SHP77 (cell line): ENCODE measurements at places on chromosomes 2 and 18.

DNA sequence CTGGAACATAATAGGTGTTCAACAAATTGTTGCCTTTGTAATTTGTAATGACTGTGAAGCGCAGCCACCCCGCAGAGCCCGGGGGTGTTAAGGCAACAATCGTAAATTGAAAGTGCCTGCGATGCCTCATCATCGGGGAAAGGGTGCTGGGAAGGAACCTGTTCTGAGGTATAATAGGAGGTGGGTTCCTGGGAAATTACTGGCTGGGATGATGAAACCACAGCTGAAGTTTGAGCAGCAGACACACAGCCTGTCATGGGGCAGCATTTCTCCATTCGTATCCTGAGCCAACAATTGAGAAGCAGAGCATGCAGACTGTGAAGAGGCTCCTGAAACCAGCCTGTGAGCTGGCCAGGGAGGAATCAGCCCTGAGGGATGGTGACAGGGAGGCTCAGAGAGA lies 404.0 kb upstream of the MYT1L start:
- no peak for DNase-seq

DNA sequence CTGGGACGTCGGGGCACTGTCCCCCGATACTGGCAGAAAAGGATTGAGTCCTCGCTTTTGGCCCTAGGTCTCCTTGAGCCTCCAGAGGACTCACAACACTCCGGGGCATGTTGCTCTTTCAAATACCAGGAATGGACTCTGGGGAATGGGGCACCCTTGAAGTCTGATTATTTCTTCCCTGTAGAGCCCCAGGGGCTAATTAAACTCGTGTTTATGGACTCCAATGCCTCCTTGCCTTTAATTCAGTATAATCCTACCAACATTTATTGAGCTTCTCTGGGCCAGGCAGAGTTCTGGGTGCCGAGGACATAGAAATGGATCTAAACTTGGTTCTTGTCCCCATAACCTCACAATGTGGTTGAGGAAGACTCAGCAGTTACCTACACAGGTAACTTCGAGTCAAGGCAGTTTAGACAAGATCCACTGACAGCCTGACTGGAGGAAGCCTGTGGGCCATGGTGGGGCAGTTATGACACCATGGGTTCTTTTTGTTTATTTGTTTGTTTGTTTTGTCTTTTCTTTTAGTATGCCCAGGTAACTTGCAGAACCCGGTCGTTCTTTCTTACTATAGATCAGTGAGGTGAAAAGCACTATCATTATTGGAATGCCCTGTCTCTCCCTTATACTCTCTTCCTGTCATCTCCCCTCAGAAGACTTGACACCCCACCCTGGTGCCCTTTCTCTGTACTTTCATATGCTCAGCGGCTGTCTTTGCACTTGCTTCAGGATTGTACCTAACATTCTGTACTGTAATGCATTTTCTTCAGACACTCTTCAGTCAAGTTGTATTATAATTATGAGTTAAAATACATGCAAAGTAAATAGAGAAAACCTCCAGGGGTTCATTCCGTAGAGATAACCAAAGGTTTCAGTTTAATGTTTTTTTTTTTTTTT lies 3.2 kb downstream of the CFLAR start:
- no peak for DNase-seq

- DNase-seq: no peak
Measured at GRCh38 chr2:207202645-207203044, 36.9 kb upstream of the KLF7 start.

DNA sequence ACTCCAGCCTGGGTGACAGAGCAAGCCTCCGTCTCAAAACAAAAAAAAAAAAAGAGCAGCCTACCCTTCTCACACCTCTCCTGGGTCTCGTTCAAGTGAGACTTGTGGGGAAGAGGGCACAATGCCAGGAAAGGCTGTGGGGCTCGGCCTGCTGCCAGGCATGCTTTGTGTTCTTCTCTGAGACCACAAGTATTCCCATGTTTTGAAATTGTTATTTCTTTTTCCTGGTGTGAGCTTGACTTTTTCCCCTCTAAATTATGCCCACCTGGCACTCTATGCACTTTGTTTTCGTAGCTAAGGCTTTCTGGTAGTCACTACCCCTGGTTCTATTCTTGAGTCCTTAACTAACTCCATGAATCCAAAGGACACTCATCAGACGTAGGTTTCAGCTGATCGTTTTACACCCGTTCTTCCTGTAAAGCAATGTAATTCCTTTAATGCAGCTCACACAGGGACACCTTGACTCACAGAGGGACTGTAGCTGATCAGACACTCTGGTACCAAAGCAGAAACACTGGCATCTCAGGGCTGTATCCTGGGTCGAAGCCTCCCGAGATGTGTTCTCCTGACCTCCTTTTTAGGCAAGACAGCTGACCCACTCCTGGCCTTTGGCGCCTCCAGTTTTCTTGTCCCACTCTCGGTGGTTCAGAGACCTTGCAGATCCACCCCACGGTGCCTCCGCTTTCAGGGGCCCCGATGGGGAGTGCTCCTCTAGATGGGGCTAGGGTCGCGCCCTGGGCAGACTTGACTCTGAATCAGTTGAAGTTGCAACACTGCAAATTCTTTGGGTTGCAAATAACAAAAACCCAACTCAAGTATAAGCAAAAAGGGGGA lies 193.3 kb upstream of the AGAP1 start:
- DNase-seq: no peak

DNA sequence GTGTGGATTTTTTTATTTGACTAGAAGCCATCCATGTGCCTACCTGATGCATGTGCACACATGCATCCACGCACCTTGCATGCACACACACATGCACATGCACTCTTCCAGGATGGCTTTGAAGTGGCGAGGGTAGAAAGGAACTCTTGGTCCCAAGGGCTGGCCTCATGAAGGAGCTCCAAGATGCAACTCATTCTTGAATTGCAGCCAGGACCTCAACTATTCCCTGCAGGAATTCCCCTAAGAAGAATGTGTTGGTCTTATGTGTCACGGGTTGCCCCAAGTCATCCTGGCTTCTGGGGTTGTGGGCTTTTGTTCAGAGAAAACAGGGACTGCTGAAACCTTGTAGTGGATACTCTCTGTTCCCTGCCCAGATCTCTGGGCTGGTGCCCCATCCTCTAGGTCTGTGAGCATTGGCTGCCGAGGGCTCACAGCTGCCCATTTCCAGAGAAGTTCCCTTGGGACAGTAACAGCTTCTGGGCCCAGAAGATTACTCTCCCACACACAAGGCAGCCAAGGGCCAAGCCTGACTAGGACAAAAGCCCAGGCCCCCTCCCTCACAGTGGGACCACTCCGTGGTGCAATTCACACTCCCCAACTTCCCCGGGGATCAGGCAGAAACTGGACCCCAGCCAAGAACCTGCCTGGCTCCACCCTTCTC lies 137.6 kb downstream of the COPS8 start:
- DNase-seq: no peak

DNA sequence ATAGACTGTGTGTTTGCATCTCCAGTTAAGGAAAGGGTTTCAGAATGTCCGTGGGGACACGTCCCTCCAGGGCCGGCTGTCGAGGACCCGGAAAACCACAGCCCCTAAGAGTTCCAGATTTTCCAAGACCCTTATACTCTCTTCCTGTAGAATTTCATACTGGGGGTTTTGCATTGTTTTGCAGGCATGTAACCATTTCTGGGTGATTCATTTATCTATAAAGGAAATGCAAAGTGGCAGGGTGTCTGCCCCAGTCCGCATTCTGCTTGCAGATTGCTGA lies 8.5 kb downstream of the SP9 start:
- DNase-seq: no peak

DNA sequence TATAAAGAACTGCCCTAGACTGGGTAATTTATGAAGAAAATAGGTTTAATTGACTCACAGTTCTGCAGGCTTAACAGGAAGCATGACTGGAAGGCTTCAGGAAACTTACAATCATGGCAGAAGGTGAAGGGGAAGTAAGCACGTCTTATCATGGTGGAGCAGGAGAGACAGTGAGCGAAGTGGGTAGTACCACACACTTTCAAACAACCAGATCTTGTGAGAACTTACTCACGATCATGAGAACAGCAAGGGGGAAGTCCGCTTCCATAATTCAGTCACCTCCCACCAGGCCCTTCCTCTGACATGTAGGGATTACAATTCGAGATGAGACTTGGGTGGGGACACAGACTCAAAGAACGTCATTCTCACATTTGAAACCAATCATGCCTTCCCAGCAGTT lies 260.1 kb upstream of the FAM98A start:
- no peak for DNase-seq
